MG63 (cell line): ENCODE measurements at places on chromosomes 16 and 17.

GRCh38 chr16:19841184-19841583 is 43.5 kb downstream of the GPRC5B start:
- DNase-seq = no peak

GRCh38 chr17:46163929-46164594 is 29.2 kb downstream of the KANSL1 start:
- DNase-seq = no peak

DNA sequence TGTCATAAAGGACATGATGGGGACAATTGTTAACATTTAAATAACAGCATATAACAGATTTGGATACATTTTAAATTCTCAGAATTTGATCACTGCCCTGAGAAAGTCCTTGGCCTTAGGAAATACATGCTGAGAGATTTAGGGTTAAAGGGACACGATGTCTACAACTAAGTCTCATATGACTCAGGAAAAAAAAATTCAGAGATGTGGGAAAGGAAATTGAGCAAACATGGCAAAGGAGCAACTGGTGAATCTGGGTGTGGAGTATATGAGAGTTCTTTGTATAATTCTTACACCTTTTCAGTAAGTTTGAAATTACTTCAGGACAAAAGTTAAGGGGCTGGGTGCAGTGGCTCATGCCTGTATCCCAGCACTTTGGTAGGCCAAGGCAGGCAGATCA is 18.2 kb downstream of the MPP3 start:
- no peak for DNase-seq

DNA sequence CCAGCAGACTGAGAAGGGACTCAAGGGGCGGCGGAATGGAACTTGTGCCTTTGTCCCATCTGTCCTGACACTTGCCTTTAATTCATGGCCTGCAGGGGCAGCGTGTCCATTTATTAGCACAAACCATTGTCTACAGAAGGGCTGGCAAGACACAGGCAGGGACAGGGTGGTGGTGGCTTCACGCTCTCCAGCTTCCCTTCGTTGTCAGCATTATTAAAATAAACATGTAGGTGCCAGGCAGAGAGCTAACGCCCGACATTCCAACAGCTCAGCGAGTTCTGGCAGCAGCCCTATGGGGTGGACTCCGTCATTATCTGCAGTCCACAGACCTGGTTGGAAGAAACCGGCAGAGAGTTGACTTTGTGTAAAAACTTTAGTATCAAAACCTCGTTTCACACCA is 16.3 kb downstream of the DNAI2 start:
- DNase-seq = no peak

- no peak for DNase-seq
These were observed 38.1 kb upstream of the CCL1 start for GRCh38 chr17:34401165-34401564.

DNA sequence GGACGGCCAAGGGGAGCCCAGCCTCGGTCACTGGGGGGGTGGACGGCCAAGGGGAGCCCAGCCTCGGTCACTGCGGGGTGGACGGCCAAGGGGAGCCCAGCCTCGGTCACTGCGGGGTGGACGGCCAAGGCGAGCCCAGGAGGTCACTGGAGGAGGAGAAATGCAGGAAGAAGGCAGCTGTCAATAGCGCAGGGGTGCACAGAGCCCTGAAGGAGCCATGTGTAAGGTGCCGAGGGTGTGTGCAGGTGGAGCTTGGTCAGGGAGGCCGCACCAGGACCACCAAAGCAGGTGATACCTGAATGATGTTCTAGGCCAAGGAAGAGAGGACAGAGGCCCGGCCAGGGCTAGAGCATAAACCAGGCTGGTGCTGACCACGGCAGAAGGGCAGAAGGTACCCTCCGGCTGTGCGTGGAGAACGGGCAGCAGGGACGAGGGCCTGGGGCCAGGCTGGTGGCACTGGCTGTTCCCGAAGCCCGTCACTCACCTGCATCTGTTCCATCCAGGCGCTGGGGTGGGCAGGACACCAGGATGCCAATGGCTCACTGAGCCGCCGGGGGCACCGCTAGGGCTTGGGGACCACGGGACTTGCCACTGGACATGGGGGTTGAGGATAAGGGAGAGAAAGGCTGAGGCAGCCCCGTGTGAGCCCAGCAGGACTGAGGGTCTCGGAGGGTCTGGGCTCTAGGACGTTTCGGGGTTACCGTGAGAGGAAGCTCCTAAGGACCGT is 5.9 kb upstream of the CCDC57 start:
- DNase-seq = no peak
